Cerebellum (tissue), 4 donors: ENCODE measurements at places on chromosomes 12 and 14.

- no peak for DNase-seq
Measured at GRCh38 chr12:107731366-107731765, 29.6 kb downstream of the PRDM4 start.

GRCh38 chr12:64400041-64400440 is 4.2 kb upstream of the XPOT start:
- no peak for DNase-seq

DNA sequence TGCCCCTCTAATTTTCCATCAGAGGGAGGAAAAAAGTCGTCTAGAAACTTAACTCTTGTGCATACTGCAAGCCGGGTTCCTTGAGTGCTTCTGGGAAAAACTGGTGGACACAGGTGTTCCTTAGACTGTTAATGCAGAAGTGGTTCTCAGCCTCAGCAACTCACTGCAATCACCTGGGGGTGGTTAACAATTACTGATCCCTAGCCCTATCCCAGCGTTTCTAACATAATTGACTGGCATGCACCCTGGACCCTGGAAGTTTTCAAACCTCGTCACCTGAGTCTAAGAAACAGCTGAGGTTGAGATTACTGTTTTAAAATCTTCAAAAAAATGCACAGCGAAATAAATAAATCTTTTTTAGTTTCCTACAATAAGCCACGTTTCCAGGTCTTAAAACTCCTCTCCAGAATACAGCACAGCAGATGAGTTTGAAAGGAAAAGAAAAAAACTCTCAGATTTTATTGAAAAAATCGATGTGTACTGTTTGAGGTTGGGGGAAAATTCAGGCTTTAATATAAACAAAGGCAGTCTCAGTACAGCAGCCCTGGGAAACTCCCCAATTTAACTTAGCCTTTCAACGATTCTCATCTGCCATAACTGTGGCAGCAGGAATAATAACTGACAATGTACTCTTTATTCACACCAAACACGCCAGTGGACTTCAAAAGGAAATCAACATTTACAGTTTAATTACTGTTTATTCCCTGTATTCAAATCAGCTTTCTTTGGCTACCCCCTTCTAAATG is 45.4 kb downstream of the PHLDA1 start:
- DNase-seq: no peak

- peak; percentile 47 for DNase-seq
Measured at GRCh38 chr12:99201906-99202645, 445.5 kb upstream of the GARIN6 start.

DNA sequence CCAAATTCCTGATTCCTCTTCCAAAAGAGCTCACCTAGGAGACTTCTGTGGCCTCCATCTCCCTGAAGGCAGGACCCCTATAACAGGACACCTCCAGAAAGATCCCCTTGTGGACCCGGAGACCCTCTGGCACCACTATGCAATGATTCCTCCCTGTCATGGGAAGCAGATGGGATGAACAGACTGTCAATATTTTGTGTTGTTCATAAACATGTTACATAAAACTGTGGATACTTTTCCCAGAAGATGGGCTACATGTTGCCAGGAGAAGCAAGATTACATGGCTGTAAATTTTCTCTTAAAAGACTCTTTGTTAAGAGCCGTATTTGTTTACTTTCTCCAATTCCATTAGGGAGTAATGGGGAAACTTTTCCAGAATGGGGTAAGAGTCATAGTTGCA is 52.1 kb downstream of the TUNAR start:
- DNase-seq: no peak

DNA sequence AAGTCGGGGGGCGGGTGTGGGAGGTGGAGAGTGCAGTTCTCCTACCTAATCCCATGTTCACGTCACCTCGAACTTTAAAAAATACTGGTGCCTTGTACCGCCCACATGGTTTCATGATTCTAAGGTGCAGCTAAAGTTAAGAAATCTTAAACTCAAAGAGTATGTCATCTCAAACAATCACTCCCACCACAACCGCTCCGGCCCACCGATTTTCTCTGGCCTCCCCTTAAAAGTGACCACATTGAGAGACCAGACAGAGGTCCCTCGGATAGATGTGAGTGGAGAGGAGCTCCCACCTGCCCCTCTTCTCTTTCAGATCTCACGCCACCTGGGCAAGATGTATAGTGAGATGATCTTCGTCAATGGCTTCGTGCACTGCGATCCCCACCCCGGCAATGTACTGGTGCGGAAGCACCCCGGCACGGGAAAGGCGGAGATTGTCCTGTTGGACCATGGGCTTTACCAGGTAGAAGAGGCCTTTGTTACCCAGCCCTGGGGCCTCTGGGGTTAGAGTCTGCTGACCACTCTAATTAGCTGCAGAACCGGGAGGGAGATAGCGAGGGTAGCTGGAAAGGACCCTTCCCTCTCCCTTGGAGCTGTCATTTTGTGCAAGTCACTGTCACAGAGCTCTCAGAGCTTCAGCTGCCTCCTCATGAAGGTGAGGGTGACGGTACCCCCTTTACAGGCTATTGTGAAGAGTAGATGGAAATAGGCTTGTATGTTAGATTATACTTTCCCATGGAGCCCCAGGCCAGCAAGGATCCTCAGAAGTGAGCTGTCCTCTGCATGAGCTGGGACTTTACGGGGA is 124.4 kb downstream of the ADCK1 start:
- DNase-seq: no peak

GRCh38 chr14:54335569-54336155 is 61.1 kb upstream of the CDKN3 start:
- DNase-seq: no peak

- no peak for DNase-seq
Measured at GRCh38 chr12:77686760-77687159, 143.9 kb upstream of the NAV3 start.

GRCh38 chr12:132703641-132704040 is 7.0 kb upstream of the PGAM5 start:
- DNase-seq: no peak

- peak; percentile 74 for DNase-seq
Measured at GRCh38 chr14:89915114-89915878, 39.2 kb downstream of the EFCAB11 start.

DNA sequence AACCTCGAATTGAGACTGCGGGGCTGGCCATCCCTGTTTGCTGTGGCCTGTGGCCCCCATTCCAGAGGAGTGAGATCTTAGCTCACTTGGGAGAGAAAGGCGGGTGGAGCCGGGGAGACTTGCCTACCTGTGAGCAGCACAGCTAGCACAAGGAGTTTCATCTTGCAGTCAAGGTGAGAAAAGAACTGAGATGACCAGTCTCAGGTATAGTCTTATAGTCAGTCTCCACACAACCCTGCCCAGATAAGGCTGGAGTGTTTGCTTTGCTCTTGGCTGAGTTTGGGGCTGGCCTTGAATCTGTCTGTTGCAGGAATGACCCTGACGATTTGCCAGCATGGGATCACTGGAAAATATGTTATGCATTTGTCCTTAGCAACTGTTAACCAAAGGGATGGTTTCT is at the start of gene PLA2G1B:
Gene PLA2G1B, minus strand, starts transcription at position 187 of the 400 bp plus-strand sequence. Its CDS starts 26 bp downstream, at position 161.
- no peak for DNase-seq

DNA sequence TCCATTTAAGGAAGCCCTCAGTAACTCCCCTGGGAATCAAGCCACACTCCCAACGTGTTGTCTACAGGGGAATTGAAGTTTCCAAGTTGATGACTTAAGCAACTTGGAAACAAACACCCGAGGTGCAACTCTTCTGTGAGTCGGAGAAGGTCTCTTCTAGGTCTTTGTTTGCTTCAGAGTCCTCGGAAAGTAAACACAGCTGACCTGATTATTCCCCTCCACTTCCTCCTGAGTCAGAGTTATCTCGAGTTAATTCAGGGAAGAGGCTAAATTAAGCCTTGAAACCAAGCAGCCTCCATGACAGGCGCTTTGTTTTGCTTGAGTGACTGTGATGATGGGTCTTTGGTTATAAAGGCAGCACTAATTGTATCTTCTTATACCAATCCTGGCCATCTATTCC is 41.8 kb downstream of the TUNAR start:
- no peak for DNase-seq

- DNase-seq: no peak
Measured at GRCh38 chr12:114316076-114316475, 89.9 kb downstream of the TBX5 start.

GRCh38 chr12:3571724-3572123 is 80.7 kb downstream of the PRMT8 start:
- DNase-seq: no peak

- no peak for DNase-seq
Measured at GRCh38 chr14:39621678-39622077, 189.4 kb upstream of the FBXO33 start.
